ENCODE measurements at places on chromosomes 3 and 15. TPM values are rescaled to one million over a fixed set of nuclear protein-coding genes. Genes with fewer than 3 reads are reported as not detected.

The PIGZ gene
- 1.1 TPM for total RNA-seq

The CTNNB1 gene
- total RNA-seq = 138 TPM

The GOLGA8S gene
- total RNA-seq = 0.23 TPM

The TUSC7 gene
- not detected for total RNA-seq

The SLC24A5 gene
- total RNA-seq = not detected

The CKMT1B gene
- 0.34 TPM for total RNA-seq

The ADGRG7 gene
- not detected for total RNA-seq

The SERPINI1 gene
- 1.4 TPM for total RNA-seq

The TJP1 gene
- 0.30 TPM for total RNA-seq

The CCDC191 gene
- total RNA-seq = 4.0 TPM

The ALPK3 gene
- total RNA-seq = 0.07 TPM

GRCh38 chr3:32725721-32726120 lies 40.7 kb downstream of the CNOT10 start:
- no peak for DNase-seq

GRCh38 chr3:5218815-5219214 lies 31.3 kb downstream of the EDEM1 start:
- DNase-seq = no peak

DNA sequence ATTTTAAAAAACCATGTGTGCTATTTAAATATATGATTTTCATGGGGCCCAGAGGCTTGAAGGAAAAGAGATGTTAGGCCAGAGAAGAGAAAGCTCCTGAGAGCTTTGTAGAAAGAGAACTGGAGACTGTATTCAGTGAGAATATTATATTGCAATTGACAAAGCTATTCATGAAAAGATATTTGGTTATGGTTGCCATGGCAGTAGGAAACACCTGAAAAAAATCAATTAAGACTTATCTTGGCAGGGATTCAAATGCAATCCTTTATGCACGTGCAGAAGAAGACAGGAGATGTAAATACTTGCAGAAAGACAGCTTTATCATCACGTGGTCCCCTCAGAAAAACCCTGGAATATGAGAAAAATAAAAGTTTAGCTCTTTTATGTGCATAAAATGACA lies 636.0 kb upstream of the TBL1XR1 start:
- no peak for DNase-seq

DNA sequence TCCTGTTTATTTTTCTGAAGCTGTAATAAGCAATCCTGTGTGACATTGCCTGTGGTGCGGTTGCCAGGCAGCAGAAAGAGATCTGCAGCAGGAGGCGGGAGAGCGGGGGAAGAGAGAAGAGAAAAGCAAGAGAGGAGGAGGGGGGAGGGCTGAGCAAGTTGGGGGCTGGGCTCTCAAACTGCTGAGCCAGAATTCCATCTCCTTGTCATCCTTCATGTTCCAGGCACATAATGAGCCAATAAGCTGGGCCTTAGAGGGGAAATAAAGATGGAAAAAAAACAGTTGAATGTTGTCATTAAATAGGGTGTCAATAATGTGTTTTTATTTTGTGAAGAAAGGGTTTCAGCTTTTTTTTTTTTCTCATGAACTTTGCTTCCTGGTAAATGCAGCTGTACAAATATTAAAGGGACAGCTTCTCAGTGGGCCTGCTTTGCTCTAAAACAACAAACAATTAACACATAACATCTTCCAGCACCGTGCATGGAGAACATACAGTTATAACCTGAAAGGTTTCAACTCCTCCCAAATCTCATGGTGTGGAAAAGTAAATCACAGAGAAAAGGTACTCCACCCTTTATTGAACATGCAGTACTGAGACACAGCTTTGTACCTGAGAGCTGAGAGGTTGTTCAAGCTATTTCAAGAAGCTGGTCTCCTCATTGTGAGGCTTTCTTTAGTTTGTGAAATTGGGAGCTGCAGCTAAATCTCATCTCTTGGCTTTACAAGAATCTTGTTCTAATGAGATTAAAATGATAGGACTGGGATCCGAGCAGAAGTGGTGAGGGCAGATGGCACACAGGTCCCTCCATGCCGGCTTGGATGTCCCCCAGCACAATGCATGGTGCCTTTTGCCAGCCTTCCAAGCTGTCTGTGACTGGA lies 451.1 kb upstream of the KCNMB2 start:
- no peak for DNase-seq

DNA sequence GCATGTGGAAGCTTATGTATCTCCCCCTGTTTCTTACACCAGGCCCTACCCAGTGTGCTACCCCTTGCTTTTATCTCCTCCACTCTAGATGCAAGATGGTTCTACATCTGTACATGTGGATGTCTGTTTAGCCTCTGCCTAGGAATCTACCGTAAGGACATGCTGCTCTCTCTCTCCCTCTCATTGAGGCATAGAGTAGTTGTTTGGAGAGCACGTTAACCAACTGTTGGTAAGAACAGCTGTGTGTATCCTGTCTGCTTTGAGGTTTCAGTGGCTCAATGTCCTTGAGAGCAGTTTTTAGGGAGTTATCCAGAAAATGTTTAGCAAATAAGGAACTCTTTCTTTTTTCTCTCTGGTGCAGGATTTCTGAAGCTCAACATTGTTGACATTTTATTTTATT lies 152.8 kb downstream of the DNAJB8 start:
- no peak for DNase-seq

DNA sequence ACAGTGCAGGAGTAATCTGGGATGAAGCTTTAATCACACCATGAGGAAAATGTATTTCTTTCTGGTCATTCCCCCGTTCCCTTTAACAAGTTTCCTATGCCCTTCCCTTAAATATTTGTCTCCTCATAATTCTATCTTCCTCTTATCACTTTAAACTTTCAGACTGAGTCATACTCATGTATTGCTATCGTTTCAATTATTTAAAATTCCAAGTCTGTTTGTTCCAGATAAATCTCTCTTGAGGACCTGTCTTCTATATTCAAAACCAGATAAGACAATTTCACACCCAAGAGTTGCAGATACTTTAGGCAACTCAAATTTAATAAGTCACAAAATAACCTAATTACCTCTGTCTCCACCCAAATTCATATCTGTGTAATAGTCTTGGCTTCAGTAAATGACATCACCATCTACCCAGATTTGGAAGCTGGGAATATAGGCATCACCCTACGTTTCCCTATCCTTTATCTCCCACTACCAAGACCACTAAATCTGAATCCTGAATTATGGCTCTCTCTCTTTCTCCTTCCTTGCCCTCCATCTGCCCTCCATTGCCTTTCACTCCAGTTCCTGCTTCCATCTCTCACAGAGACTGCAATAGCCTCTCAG lies 220.1 kb downstream of the PYDC2 start:
- DNase-seq = no peak

- no peak for DNase-seq
These were observed 136.5 kb upstream of the RBMS3 start for GRCh38 chr3:29144361-29144760.

- no peak for DNase-seq
These were observed 64.9 kb upstream of the RBMS3 start for GRCh38 chr3:29215948-29216347.

DNA sequence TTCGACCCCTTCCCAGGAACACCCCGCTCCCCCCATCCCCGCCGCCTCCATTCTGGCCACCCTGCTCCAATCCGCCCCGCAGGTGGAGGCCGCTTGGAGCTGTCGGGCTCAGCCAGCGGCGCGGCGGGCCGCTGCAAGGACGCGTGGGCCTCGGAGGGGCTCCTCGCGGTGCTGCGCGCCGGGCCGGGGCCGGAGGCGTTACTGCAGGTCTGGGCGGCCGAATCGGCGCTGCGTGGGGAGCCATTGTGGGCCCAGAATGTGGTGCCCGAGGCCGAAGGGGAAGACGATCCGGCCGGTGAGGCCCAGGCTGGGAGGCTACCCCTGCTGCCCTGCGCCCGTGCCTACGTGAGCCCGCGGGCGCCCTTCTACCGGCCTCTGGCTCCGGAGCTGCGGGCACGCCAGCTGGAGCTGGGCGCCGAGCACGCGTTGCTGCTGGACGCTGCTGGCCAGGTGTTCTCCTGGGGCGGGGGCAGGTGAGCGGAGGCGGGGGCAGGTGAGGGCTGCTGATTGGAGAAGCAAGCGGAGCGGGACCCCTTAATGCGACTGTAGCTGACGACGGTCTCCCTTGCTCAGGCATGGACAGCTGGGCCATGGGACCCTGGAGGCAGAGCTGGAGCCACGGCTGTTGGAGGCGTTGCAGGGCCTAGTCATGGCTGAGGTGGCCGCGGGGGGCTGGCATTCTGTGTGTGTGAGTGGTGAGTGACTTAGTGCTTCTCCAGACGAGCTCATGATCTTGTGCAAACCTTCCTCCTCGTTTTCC lies 2.5 kb downstream of the RCCD1 start:
- DNase-seq = no peak

- DNase-seq = no peak
These were observed 142.3 kb downstream of the SSR3 start for GRCh38 chr3:156412600-156412999.

- DNase-seq = no peak
These were observed 60.1 kb upstream of the PARL start for GRCh38 chr3:183944775-183945174.

GRCh38 chr15:42157381-42157780 lies 945 bp upstream of the PLA2G4F start:
- DNase-seq = peak; percentile 35

DNA sequence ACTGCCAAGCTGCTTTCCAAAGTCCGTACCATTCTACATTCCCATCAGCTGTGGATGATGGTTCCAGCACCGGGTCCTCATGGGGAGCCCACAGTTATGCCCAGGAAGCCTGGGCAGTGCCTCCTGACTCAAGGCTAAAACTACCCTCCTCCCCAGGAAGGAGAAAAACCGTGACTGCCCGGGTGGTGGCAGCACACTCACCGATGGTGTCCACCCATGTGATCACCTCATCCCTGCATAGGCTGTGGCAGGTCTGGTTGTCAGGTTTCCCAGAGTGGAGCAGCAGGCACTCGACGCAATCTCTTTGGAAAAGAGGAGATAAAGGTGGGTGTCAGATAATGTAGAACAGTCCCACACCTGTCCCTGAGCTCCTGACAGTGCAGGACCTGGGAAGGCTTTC lies 38.6 kb downstream of the UMPS start:
- no peak for DNase-seq

DNA sequence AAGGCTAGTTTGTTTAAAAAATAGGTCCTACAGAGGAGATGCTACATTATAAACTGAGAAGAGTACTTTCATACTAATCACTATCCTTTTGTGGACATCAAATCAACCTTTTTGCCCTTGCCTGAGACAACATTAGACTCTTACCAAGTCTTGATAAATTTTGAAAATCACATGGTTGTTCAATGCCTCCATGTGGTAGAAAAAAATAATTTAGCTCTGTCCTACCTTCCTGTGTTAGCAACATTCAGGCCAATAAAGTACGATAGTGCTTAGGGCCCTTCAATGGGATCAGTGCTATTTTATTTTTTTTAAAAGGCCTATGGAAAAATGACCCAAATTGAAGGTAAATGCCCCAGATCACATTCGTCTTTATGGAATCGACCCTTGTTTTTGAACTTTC lies 5.0 kb upstream of the UBE2E1 start:
- DNase-seq = no peak

DNA sequence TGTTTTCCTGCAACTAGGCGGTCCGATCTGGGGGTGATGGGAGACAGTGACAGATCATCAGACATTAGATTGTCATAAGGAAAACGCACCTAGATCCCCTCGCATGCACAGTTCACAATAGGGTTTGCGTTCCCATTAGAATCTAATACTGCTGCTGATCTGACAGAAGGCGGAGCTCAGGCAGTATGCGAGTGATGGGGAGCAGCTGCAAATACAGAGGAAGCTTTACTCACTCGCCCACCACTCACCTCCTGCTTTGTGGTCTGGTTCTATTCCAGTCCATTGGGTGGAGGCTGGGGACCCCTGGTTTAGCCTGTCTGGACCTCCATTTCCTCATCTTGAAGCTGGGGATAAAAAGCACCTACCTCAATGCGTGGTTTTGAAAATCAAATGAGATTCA lies 437.5 kb upstream of the PROK2 start:
- no peak for DNase-seq

DNA sequence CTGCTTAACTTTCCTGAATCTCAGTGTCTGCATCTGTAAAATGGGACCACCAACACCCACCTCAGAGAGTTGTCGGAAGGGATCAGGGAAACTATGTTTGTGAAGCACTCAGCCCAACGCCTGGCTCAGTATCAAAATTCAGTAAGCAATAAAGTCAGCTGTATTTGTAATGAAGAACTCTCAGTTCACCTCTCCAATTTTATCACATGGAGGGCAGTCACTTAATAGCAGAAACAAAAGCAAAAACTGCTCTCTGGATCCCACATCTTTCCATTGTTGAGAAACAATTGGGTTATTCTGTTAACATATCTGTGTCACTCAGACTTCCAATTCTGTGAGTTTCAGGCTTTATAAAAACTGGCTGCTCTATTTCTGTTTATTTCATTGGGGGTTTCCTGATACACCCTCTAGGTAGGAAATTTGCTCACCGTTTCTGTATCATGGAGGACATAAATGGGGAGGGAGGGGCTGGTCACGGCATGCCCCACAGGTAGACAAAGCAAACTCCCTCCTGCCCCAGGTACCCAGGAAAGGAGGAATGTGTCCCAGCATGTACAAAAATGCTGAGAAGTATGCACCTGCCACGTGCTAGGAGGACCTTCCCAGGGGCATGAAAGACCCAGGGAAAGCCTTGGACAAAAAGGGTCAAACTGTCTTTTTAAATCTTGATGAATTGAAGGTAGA lies 81.4 kb upstream of the LMOD3 start:
- DNase-seq = no peak

- DNase-seq = no peak
These were observed 826 bp downstream of the LRRC58 start for GRCh38 chr3:120348065-120348990.

- DNase-seq = no peak
These were observed 163.8 kb upstream of the CDIN1 start for GRCh38 chr15:36415643-36416042.

All from activated naive CD4-positive, alpha-beta T cell treated with anti-CD3 and anti-CD28 coated beads, Interleukin-2, amount 50 U/mL, for 72 hours (primary cell).